Neural crest cell (in vitro differentiated cells): ENCODE measurements at places on chromosomes 6 and 20. TPM values are rescaled to one million over a fixed set of nuclear protein-coding genes. Genes with fewer than 3 reads are reported as not detected.

GRCh38 chr6:169775321-169775720 lies 23.9 kb downstream of the ERMARD start:
- H3K27me3 ChIP-seq: no peaks in the 10 kb centered on the region
- H3K27ac ChIP-seq: no peak overlapping the region
- no peaks in the 10 kb centered on the region for H3K4me1 ChIP-seq
- H3K36me3 ChIP-seq: peaks cover 5% of the 10 kb centered on the region
- no peak for DNase-seq
- H3K4me3 ChIP-seq: no peak overlapping the region

GRCh38 chr20:51354769-51355319 lies 187.7 kb downstream of the NFATC2 start:
- H3K4me1 ChIP-seq: no peaks in the 10 kb centered on the region
- H3K36me3 ChIP-seq: no peaks in the 10 kb centered on the region
- no peak for DNase-seq
- H3K4me3 ChIP-seq: no peak overlapping the region
- no peak overlapping the region for H3K27ac ChIP-seq
- H3K27me3 ChIP-seq: peaks cover 2% of the 10 kb centered on the region

DNA sequence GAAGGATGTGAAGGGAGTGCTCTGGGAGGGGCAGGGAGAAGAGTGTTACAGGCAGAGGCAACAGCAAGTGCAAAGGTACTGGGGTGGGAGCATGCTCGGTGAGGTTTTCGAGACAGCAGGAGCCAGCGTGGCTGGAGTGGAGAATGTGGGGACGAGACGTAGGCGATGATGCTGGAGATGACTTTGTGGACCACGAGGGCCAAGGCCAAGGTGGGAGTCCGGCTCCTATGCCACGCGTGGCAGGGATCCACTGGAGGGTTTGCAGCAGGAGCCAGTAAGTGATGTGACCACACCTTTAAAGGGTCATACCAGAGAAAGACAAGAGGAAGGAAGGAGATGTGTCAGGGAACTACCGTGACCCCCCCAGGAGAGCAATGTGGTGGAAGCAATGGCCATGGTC lies 7.3 kb downstream of the PTGIS start:
- peaks cover 8% of the 10 kb centered on the region for H3K4me1 ChIP-seq
- no peak for DNase-seq
- no peak overlapping the region for H3K27ac ChIP-seq
- no peak overlapping the region for H3K4me3 ChIP-seq

DNA sequence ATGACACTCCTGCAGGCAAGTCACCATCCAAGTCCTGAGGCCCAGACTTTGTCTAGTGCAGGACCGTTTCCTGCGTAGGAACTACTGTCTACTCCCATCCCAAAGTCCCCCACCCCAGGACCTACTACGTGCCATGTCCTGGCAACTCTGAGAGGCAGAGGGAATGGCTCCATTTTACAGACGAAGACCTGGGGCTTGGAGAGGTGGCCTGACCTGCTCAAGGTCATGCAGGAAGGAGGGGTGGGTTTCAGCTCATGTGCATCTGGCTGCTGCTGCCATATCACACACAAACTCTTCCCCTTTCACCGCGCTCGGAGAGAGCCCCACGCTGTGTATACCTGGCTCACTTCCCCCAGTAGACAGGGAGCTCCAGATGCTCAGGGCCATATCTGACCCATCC lies 1.2 kb upstream of the NOL4L start:
- no peak overlapping the region for H3K27ac ChIP-seq
- DNase-seq: no peak
- H3K27me3 ChIP-seq: peaks cover 32% of the 10 kb centered on the region
- H3K4me1 ChIP-seq: peaks cover 16% of the 10 kb centered on the region
- peak overlapping the region; percentile 89 for H3K4me3 ChIP-seq
- H3K36me3 ChIP-seq: no peaks in the 10 kb centered on the region

- no peak overlapping the region for H3K27ac ChIP-seq
- no peak for DNase-seq
- no peak overlapping the region for H3K4me3 ChIP-seq
These were observed 618.0 kb downstream of the PRKN start for GRCh38 chr6:162109480-162110050.

DNA sequence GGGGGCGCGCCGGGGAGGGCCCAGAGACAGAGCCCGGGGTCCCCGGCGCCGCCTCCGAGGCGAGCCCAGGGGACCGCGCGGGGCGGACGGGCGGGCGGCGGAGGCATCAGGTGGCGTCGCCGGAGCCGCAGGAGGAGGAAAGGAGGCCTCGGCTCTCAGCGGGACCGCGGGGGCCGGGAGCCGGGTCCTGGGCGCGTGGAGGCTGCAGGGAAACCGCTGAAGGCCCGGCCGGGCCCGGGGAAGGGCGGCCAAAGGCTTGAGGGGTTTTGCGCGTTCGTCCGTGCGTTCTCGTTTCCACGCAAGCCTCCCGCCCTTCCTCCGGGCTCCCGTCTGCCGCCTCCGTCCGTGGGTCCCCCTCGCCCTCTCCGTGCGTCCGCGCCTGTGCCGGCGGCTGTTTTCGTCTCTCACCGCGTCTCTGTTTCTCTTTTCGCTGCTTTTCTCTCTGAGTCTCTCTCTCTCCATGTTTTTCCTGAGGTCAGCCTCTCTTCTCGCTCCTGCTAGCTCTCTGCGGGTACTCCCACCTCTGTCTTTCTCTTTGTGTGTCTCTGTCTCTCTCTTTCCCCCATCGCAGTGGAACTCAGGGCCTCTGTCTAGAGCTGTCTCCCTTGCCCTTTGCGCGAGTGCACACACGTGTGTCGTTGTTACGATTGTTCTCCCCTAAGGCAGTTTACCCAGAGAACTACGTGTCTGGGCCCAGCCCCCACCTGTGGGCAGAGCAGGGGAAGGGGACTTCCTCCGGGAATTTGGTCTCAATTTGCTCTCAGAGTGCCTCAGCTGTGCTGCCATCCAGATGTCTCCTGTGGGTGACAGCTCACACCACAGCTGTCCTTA lies 2.1 kb downstream of the IRF4 start:
- H3K4me3 ChIP-seq: peak overlapping the region; percentile 47
- no peak overlapping the region for H3K27ac ChIP-seq
- H3K4me1 ChIP-seq: peaks cover 11% of the 10 kb centered on the region
- peaks cover 95% of the 10 kb centered on the region for H3K27me3 ChIP-seq
- DNase-seq: no peak
- peaks cover 3% of the 10 kb centered on the region for H3K36me3 ChIP-seq

DNA sequence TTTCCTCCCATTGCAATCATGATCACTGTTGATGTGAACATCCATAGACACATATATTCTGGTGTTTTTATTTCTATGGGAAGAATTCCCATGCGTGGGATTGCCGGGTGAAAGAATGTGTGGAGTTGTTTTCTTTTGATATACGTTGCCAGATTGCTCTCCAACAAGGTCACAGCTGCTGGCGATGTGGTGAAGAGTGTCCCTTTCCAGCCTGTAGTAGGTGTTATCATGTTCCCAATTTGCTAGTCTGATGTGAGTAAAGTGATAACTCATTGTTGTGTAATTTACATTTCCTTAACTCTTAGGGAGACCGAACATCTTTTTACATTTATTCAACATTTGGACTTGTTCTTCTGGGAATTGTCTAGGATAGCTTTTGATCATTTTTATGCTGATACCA lies 14.5 kb upstream of the ELMO2 start:
- H3K36me3 ChIP-seq: no peaks in the 10 kb centered on the region
- H3K4me3 ChIP-seq: no peak overlapping the region
- H3K27ac ChIP-seq: no peak overlapping the region
- no peak for DNase-seq
- H3K27me3 ChIP-seq: peaks cover 2% of the 10 kb centered on the region
- no peaks in the 10 kb centered on the region for H3K4me1 ChIP-seq

DNA sequence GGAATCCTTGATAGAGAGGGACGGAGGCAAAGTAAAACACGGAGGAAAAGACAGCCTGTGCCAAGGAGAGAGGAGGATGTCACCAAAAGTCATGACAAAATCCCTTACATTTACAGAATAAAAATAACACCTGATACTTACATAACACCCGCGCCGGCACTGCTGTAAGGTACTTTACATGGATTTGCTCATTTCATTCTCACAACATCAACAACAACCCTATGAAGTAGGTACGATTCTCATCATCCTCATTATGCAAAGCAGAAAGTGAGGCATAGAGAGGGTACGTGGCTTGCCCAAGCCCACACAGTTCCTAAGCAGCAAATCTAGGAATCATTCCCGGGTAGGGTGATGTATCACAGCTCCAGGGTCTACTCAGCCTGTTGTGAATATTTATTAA lies 67.6 kb upstream of the NFATC2 start:
- H3K4me1 ChIP-seq: peaks cover 3% of the 10 kb centered on the region
- DNase-seq: no peak
- H3K4me3 ChIP-seq: no peak overlapping the region
- no peaks in the 10 kb centered on the region for H3K36me3 ChIP-seq
- H3K27ac ChIP-seq: no peak overlapping the region

Gene RAET1L
- total RNA-seq: not detected in 2 replicates

Gene MAVS
- total RNA-seq: 37.2 and 38.3 TPM in 2 replicates
